Hippocampal formation (tissue), 2 donors: ENCODE measurements at places on chromosomes 7 and 10.

- no peak for DNase-seq
Observed at GRCh38 chr10:55742487-55742886, 618.6 kb downstream of the ZWINT start.

- DNase-seq: no peak
Observed at GRCh38 chr7:23105086-23105643, 420 bp upstream of the KLHL7 start.

GRCh38 chr7:24406053-24406788 is 122.2 kb downstream of the NPY start:
- DNase-seq: no peak

DNA sequence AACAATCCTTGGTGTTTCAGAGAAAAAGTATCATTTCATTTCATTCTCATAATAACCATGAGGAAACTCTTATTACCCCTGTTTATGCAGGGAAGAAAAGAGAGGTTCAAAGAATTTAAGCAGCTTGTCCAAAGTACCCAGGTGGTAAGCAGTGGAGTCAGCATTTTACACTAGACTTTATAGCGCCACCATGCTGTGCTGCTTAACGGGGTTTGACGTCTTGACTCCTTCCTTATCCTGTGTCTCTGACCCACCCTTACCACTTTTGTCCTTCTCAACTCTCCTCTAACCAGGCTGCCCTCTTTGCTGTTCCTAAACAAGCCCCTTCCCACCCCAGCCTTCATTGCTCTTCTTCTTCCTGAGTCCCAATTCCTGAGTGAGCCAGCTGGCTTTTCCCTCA is 117.0 kb upstream of the AHR start:
- no peak for DNase-seq

- no peak for DNase-seq
Observed at GRCh38 chr10:102460836-102461186, 9.5 kb upstream of the C10orf95 start.

- no peak for DNase-seq
Observed at GRCh38 chr10:46074196-46074946, 28.3 kb upstream of the MSMB start.

DNA sequence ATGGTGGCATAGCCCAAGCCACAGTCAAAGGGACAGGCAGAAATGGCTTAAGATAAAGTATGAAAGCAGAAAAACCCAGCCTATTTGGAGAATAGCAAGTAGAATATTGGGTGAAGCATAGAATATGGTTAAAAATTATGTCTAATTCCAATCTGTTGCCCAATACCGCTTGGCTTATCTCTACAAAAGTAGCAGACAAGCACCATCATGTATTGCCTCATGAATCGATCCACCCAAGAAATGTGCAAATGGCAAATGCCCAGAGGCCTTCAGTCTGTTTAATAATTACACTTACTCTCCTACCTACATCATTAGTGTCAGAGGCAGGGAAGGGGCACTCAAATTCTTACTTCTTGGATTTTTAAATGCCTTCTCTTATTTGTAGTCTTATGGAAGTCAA is 130.9 kb upstream of the ADAM12 start:
- DNase-seq: no peak
